ENCODE measurements at places on chromosomes 13 and 19. TPM values are rescaled to one million over a fixed set of nuclear protein-coding genes. Genes with fewer than 3 reads are reported as not detected.
A peak's percentile ranks its signal among the peaks of the same experiment; 100 is the strongest.

The KIR3DL2 gene
- total RNA-seq, result not detected

GRCh38 chr13:30816736-30817135 is 81.4 kb downstream of the ALOX5AP start:
- no peak for DNase-seq

GRCh38 chr13:92823059-92823458 is 403.5 kb upstream of the GPC6 start:
- no peak for DNase-seq

- no peak for DNase-seq
Observed at GRCh38 chr13:28671126-28671792, 12.3 kb downstream of the POMP start.

DNA sequence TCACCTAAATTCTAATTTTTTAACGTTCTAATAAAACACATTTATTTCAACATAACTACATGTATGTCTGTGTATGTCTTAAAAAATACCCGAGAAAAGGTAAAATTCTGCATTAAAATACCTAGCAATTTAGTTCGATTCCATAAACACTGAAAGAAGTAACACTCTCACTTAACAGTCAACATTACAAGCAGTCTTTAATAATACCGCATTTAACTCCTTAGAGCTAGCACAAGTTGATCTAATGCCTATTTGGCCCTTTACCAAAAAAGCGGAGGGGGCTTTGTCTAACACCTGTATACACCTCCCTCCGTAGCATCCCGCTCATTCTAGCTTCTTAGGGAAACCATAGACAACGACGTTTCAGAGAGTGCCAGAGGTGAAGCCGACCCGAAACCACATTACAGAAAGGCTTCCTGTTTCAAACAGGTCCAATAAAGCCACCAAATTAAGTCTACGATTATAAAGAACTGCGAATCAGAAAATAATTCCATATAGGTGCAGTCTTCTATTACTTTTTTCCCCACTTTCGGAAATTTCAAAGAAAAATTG is 1.2 kb downstream of the SPART start:
- DNase-seq, result no peak

DNA sequence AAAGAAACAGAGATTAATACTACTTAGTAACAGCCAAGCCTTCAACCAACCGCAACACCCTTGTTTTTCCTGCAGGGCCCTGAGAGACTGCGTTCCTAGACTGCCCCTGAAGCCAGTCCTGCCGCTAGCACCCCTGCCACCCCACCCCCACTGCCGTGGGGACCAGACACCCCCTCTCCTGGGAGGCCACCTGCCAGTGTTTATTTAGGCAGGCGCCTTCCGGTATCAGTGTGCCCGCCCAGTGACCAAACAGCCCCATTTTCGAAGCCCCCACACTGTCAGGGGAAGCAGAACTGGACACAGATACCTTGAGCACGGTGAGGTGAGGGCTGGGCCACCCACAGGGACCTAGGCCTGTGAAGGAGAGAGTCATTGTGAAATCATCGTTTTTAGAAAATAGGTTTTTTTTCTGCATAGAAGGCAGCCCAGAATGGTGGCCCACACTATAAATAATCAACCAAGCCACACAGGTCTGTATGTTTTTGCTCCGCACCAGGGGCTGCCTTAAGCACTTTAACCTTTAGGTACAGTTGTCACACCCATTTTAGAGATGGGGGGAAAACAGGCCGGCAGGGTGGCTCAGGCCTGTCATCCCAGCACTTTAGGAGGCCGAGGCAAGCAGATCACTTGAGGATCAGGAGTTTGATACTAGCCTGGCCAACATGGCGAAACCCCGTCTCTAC is 3.5 kb upstream of the TLE5 start:
- DNase-seq, result no peak

The INTS6 gene
- 27.2 TPM for total RNA-seq

DNA sequence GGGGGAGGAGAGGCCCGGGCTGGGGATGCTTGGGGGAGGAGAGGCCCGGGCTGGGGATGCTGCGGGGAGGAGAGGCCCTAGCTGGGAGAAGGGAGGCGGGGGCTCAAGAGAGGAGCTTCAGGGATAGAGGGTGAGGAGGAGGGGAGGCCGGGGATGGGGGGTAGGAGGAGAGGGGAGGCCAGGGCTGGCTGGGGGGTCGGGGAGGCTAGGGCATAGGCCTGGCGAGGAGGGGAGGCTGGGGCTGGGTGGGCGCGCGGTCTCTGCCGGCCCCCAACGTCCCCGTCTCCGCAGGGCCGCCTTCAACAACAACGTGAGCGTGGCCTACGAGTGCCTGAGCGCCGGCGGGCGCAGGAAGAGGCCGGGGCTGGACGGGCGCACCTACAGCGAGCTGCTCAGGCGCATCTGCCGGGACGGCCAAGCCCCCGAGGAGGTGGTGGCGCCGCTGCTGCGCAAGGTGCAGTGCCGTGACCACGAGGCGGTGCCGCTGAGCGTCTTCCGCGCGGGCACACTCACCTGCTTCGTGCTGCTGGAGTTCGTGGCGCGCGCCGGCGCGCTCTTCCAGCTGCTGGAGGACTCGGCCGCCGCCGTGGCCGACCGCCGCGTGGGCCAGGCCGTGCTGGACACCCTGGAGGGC is 11.4 kb downstream of the TPGS1 start:
- DNase-seq, result peak; percentile 79

- DNase-seq, result no peak
Observed at GRCh38 chr19:48853483-48853882, 14.9 kb downstream of the PLEKHA4 start.

Measured in WTC11 (cell line).